ENCODE measurements at places on chromosomes 12 and 14.

DNA sequence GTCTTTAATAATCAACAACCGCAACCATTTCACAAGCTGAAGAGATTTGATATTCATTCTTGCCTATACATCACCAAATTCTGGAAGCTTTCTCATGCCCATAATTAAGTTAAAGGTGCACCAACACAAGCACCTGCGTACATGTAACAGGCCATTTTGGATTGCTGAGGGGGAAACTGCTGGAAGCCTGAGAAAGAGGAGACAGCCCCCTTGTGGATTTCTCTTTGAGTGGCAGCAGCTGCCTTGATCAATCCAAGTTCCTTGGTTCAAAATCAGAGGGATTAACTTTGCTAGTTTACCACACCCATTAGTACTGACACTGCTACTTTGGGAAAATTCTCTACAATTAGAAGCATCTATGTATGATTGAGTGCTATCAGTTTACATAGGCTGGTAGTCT, 321.1 kb downstream of the NOVA1 start:
- DNase-seq: no peak

GRCh38 chr14:58907803-58908202, 270.0 kb downstream of the DACT1 start:
- DNase-seq: no peak

DNA sequence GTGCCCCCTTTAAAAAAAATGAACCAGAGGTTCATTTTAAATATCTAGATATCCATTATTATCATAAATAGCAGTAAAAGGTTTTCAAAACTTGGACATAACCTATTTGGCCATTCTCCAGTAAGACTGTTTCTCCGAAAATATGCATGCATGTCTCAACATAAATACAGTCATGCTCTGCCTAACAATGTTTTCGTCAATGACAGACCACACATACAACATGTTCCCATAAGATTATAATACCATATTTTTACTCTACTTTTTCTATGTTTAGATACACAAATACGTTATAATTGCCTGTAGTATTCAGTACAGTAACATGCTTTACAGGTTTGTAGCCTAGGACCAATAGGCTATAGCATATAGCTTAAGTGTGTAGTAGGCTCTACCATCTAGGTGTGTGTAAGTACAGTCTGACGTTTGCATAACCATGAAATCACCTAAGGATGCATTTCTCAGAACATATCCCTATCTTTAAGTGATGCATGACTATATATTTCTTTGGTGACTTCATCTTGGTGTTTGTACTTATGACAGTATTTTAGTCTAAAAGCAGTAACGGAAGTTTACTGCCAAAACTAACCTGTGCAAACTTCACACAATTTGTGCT, 3.2 kb downstream of the TMEM19 start:
- DNase-seq: no peak

GRCh38 chr14:69489495-69489894, 5.0 kb downstream of the PLEKHD1 start:
- DNase-seq: no peak

DNA sequence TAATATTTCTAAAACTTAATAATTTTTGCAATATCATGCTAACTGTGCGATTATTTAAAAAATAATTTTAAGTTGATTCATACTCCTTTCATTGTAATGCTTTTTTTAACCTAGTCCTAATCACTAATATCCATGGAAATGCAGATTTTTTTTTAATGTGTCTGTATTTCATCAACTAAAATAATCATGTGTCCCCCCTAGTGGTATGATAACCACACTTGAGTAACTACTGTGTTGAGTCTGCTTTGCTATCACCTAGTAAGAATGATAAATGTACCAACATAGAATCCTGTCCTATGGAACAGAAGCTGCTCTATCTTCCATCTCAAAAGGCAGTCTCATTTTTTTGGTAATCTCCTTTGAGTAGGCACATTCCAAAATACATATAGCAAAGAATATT, 19.1 kb upstream of the SYNE2 start:
- no peak for DNase-seq

GRCh38 chr14:105335735-105336476, 21.4 kb downstream of the PACS2 start:
- DNase-seq: no peak

- DNase-seq: no peak
These were observed 10.0 kb upstream of the ETV6 start for GRCh38 chr12:11639454-11639853.

DNA sequence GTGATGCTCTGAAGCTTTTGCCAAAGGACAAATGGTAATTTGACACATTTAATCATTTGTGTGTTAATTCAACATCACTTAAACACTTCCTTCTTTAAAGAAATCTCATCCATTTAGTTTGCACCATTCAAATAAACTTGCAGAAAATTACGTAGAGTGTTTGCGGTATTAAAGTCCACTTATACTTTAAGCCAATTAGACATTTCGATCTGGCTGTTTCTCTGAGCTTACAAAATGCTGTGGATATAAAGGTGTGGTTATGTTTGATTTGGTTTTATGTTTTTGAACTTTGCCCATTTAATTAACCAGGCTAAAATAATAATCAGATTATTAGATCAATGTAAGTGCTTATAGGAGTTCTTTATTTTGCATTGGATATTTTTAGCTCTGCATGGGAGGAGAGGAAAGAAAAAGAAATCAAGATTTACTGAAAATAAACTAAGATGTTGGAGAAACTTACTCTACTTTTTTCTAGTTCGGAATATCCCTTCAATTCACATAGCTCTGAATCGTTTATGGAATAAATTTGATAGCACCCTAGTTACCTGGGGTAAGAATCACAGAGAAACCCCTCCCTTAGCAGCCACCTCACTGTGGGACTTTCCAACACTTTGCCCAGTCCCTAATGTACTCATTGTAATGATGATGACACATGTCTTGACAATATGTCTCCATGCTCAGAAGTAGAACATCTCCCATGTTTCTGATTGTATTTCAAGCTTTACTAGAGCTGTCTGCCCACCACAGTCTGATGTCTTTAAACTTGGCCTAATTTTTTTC, 268.0 kb downstream of the BTG1 start:
- DNase-seq: no peak

DNA sequence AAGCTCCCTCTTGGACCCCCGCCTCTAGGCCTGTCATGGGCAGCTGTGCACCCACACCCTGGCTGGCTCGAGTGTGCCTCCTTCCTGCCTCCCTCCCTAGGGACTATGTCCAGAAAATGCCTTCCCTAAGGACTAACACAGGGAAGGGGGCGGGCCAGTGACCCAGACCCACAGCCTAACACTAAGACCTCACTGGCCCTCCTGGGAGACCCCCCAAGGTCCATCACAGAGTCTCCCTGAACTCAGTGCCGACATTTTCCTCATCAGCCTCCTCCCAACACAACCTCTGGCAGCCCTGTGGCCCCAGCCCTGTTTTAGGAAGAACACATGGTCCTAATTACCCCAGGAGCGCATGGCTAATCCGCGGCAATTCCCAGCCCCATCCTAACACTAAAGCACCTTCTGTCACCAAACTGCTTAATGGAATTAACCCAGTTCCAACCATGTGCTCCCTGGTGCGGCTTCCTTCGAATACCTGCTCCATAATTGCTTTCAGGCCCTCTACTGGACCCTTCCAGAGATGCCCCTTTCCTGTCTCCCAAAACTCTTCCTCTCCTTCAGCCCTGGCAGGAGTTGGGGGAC, 5.6 kb downstream of the MSI1 start:
- no peak for DNase-seq

DNA sequence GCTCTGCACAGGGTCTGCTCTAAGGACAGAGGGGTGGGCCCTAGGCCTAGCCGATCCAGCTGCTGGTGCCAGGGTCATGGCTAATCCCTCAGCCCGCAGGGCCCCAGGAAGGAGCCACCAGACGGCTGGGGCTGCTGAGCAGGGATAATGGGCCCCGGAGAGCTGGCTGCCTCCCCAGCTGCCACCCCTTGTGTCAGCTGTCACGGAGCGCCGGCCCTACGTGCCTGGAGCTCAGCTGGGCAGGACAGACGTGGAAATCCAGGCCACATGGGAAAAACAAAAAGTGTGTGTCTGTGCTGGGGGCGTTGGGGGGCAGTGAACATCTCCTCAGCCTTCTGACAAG, 36.2 kb downstream of the CHGA start:
- no peak for DNase-seq

DNA sequence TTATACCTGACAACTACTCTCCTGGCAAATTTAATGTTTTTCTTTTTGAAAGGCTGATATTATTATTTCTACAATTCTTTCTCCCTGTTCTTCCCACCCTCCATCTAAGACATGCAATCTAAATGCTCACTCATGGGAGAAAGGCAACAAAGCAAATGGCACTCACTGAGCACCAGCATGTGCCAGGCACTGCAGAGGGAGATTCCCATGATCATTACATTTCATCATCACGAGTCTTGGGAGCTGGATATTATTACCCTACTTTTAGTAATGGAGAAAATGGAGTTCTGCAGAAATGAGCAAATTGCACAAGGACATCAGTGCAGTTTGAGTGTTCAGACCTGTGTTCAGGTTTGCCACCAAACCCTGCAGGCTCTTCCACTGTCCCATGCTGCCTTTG, 27.9 kb downstream of the PPM1H start:
- no peak for DNase-seq

- DNase-seq: no peak
These were observed 59.8 kb upstream of the MDM1 start for GRCh38 chr12:68391937-68392336.

DNA sequence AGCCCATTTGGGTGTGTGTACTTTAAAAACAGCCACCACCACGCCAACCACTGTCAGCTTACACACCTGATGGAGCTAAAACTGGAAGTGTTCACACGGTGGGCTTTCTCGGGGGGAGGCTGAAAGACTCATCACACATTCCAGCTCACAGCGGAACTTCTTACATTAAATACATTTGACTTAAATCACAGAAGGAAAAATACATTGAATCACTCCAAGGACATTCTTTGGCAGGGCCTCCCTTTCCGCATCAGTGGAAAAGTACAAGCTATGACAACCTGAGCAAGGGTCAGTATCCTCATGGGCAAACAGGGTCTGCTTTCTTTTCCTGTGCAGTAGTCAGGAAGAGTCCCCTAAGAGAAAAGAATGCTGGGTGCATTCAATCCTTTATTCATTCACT, 31.0 kb upstream of the TC2N start:
- no peak for DNase-seq

Data from stimulated activated CD4-positive, alpha-beta T cell treated with anti-CD3 and anti-CD28 coated beads, Interleukin-1b, Interleukin-23, amount 100 ng/mL, for 24 hours (primary cell).